ENCODE measurements at places on chromosomes 5 and 9. TPM values are rescaled to one million over a fixed set of nuclear protein-coding genes. Genes with fewer than 3 reads are reported as not detected.

Gene BARHL1
- not detected for total RNA-seq

Gene DPYSL3
- 138 TPM for total RNA-seq

Gene NR3C1
- 25.0 TPM for total RNA-seq

Gene RORB
- not detected for total RNA-seq

Gene KCNT1
- total RNA-seq = under 0.01 TPM

Gene DNM1
- total RNA-seq = 0.39 TPM

Gene MPDZ
- total RNA-seq = 84.2 TPM

Gene IFNA13
- total RNA-seq = not detected

Gene ENTPD2
- not detected for total RNA-seq

Gene NMUR2
- not detected for total RNA-seq

Gene CCDC183
- 0.26 TPM for total RNA-seq

Gene SLC9A3
- total RNA-seq = 0.71 TPM

Gene PPP1R26
- 16.6 TPM for total RNA-seq

Gene PRSS3
- 30.8 TPM for total RNA-seq

Gene BSPRY
- total RNA-seq = not detected

Gene ECSCR
- total RNA-seq = 513 TPM

Gene MUSK
- not detected for total RNA-seq

Gene IGFBPL1
- 0.33 TPM for total RNA-seq

Gene FGF18
- not detected for total RNA-seq

Gene TMC1
- 0.99 TPM for total RNA-seq

Gene OSMR
- 14.6 TPM for total RNA-seq

Gene SLIT3
- total RNA-seq = 0.25 TPM

Gene UBAC1
- 38.5 TPM for total RNA-seq

Gene NPR3
- 0.04 TPM for total RNA-seq

Gene KCNIP1
- total RNA-seq = not detected

Measured in pulmonary artery endothelial cell (primary cell).